NCI-H69 (cell line): ENCODE measurements at places on chromosomes 7 and 10.
A peak's percentile ranks its signal among the peaks of the same experiment; 100 is the strongest.

GRCh38 chr7:2717293-2718261, 29.6 kb downstream of the AMZ1 start:
- no peak for DNase-seq

- DNase-seq, result peak; percentile 89
These were observed 1226.7 kb upstream of the LRRN3 start for GRCh38 chr7:109864230-109864629.

GRCh38 chr10:69736886-69737641, 64.6 kb upstream of the COL13A1 start:
- no peak for DNase-seq

DNA sequence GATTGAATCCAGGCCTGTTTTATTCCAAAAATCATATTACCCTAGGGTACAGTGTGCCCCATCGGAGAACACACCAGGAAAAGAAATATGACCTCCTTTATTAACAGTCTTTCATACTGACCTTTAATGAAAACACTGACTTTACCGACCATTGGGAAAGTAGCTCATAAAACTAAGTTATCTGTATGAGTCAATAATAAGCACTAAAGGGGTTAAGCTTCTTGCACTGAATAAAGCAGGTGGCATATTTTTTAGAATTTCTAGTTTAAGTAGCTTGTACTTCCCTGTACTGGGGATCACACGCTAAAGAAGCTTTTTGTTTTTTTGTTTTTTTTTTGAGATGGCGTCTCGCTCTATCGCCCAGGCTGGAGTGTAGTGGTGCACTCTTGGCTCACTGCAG, 199.8 kb downstream of the FAM107B start:
- DNase-seq, result no peak

GRCh38 chr10:28169525-28169924, 133.3 kb downstream of the MPP7 start:
- DNase-seq, result no peak

DNA sequence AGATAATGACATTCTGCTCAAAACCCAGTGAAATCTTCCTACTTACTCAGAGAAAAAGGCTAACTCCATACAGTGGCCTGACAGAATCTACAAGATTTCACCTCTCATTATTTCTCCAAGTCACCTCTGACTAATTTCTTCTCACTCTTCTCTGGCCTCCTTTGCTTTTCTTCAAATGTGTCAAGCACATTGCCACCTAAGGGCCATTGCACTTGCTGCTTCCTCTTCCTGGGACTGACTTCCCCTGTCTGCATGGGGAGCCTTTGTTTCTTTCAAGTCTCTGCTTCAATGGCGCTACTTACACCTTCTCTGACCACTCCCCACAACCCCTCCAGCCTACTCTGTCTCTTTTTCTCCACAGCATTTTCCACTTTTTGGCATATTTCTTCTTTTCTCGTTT, 36.0 kb downstream of the PRTFDC1 start:
- no peak for DNase-seq

GRCh38 chr10:101894742-101895141, 51.1 kb upstream of the KCNIP2 start:
- DNase-seq, result no peak

DNA sequence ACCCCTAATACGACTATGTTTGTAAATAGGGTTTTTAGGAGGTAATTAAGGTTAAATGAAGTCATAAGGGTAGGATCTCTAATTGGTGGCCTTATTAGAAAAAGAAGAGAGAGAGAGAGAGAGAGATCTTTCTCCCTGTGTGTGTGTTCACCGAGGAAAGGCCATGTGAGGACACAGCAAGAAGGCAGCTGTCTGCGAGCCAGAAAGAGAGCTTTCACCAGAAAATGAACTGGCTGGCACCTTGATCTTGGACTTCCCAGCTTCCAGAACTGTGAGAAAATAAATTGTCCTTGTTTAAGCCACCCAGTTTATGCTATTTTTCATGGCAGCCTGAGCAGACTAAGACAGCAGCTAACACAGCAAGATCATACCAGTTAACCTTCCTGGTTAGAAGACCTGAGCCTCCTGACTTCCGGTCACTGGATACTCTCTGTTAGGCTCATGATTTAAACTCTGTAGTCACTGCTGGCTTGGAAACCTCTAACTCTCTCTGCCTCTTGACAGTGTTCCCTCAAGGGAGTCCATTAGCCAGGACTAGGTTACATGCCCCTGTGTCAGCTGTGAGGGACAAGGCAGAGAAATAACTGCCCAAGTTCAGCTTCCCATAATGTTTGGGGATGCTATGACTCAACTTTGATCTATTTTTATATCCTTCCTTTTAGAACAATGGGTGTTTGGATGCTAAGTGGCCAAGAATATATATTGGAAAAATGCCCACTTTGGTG, 102.3 kb downstream of the DYNC1I1 start:
- DNase-seq, result no peak

DNA sequence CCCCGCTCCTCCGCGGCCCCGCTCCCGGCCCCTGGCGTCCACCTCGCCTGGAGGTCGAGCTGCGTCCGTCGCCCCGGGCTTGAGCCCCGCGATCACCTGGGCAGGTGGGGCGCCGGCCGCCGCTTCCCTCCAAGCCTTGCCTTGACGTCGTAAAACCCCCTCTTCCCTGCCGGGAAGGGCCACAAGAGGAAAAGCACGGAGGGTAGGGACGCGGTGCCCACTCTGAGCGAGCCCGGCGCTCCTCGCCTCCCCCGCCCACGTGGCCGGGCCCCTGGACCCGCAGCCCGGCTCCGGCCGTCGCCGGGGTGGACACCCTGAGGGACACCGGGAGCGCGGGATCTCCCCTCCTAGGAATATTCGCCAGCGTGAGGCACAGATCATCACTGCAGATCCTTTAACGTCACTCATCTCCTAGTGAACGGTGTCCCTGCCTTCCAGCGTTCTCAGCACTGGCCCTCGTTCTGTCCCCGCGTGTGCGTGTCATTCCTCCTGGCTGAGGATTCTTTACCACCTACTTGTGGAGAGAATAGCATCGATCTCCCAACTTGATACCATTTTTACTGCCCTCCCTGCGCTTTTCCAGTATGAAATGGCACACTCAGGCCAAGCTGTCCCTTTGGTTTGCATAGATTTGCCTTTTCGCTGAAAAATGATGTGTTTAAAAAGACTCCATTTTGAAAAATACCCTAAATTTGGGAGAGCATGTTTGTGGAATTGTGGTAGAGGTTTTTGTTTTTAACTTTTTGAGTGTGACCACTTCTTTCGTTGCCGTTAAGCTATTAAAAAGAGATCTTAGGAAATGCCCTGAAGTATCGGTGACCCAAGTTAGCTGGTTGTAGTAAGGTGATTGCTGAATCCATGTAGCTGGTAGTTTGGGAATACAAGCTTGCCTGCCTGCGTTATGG, 649 bp downstream of the ACTR3B start:
- peak; percentile 74 for DNase-seq

- DNase-seq, result no peak
These were observed 7.0 kb upstream of the CALD1 start for GRCh38 chr7:134772401-134772800.

GRCh38 chr7:148856891-148857290, 27.2 kb downstream of the EZH2 start:
- DNase-seq, result no peak

DNA sequence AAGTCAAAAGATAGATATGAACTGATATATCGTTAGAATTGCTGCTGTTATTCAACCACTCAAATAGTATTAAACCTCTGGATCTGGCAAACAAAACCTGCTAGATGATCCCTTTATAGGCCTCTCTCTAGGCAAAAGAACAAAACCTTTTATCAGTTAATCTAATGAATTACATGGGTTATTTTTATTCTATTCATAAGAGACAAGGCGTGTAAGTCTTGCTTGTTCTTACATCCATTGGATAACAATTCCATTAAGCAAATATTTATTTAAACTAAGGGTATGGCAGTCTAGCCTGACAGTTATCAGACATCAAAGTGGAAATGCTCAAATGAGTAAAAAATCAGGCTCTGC, 16.6 kb upstream of the ADRB1 start:
- no peak for DNase-seq

DNA sequence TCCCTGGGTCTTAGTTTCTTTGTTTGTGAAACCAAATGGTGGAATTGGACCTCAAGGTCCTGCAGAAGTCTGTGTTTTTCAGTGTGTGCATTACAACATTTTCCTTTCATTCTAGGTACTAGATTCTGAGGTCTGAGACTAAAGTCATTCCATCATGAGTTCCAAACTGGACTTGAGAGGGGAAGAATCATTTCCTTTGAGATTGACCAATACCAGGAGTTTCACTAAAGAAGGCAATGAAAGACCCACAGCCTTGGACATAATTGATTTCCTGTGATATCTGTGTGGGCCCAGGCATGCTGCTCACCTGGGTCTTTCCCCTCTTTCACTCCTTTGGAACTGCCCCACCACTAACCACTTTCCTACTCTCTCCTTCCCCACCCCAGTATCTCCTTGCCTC, 18.2 kb downstream of the TAS2R41 start:
- no peak for DNase-seq

GRCh38 chr10:85280014-85280413, 951.6 kb downstream of the CCSER2 start:
- DNase-seq, result peak; percentile 78

DNA sequence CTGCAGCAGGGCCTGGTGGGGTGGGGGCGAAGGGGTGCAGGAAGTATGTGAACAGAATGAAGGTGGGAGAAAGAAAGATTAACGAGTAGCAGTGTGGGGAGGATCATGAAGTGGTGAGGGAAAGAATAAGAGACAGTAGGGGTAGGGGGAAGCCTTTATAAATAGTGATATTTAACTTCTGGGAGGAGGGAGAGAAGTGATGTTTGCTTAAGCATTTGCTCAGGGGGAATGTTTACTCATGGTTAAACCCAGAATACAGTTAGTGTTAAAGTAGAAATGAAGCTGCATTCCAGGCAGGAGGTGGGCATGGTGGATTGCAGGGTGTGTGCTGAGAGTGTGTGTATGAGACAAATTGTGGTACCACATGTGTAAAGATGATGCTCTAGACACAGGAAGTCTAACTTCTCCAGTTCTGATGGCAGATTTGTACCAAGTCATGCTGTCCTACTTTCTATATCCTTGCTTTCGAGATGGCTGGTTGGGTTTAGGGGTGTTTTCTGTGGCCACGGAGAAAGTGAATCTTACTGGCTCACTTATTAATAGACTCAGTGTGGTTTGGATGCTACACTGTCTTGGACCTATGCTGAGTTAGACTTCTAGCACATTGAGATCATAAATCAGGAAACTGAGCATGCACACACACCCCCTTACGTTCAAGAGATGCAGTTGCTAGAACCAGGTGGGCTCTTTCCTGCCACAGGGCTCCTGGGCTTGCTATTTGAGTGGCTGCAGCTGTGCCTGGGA, 10.6 kb upstream of the DNMBP start:
- peak; percentile 92 for DNase-seq

DNA sequence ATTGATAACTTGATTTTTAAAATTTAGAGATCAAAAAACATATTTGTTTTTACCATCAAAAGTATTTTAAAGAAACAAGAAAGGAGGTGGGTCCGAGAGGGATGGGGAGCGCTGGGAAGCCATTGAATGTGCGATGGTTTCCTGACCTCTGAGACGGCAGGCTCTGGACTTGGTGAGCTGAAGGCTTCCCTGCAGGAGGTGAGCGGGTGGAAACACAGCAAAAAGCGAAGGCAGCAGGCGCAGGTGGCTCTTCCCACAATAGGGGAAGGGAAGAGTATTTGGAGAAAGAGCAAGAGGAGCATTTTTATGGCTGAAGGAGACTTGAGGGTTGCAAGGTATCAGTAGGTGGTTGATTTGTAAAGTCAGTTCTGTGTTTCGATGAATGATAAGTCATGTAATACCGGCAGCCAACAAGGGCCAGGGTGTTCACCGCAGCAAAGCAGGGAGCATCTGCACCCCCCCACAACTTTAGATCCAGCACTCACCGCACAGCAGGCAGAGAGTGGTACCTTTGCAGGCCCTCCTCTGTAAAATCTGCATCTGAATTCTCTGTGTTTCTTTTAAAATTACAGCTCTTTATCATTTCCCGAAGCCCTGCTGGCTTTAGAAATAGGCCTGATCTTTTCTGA, 10.5 kb downstream of the C10orf53 start:
- DNase-seq, result no peak

DNA sequence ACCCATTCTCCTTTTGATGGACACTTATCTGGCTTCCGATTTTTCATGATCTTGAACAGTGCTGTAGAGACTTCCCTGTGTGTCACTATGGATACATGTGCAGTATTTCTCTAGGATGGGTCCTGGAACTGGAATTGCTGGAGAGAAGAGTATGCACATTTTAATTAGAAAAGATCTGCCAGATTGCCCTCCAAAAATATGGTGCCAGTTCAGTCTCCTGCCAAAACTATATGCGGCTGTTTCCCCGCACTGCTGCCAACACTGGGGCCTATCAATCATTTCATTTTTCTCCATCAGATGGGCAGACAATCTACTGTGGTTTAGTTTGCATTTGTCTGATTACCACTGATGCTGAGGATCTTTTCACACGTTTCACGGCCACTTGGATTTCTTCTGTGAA, 105.0 kb downstream of the SH2D4B start:
- no peak for DNase-seq

DNA sequence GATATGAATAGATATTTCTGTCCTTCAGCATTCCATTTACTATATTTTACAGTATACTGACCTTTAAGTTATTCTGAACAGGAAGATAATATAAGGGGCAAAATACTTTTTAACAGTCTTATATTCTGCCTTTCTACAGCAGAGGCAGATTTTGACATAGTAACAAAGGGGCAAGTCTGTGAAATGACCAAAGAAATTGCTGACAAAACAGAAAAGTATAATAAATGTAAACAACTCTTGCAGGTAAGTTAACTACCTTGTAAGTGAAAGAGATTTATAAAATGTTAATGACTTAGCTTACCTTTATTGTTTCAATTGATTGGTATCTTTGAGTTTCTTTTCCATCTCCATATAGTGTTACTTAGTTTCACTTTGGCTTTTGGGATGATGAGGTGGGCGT, 56.0 kb downstream of the TAX1BP1 start:
- DNase-seq, result no peak

DNA sequence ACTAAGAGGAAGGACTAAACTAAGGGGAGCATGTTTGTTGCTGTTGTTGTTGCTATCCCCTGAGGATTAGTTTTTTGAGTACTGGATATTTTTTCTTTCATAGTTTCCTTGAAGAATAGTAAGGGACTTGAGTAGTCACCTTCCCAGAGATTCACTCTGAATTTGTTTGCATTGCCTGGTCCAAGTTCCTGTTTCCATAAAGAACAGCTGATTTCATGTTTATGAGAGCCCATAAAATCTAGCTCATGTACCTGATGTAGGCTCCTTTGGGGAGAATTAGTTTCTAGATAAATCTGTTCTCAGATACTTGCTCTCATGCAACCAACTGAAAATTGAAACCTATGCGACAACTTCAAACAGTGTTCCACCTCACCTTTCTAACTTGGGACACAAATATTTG, 464.4 kb upstream of the MBL2 start:
- no peak for DNase-seq

GRCh38 chr10:75862935-75863334, 431.5 kb downstream of the LRMDA start:
- no peak for DNase-seq

DNA sequence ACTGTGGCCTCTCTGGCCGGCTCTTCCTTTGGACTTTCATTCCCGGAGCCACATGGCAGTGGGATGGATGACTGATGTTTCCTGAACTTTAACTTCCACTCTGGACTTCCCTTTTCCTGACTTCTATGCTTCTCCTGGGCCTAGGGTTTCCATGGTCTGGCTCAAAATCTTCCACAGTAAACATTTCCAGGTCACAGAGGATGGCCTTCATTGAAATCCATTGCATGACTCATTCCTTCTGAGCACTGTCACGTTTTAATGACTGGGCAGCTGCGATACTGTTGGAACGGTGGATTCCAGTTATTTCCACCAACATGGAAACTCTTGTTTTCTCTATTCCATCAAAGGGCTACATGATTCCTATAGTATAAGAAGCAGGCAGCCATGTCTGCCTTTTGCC, 24.4 kb upstream of the ZNF273 start:
- DNase-seq, result no peak

- no peak for DNase-seq
These were observed 6.1 kb downstream of the TBATA start for GRCh38 chr10:70779088-70779487.
